Activated CD8-positive, alpha-beta T cell treated with anti-CD3 and anti-CD28 coated beads, Interleukin-2, amount 10 ng/mL, durations not matched to agents 7 days and 5 days (primary cell): ENCODE measurements at places on chromosomes 13 and 19.

GRCh38 chr19:32642771-32643170, 32.2 kb downstream of the ANKRD27 start:
- peak; percentile 89 for DNase-seq

- no peak for DNase-seq
Measured at GRCh38 chr13:100890645-100891044, 216.1 kb upstream of the TMTC4 start.

- no peak for DNase-seq
Measured at GRCh38 chr13:110397436-110398115, 90.5 kb downstream of the COL4A2 start.

GRCh38 chr19:7905268-7905667, 1.6 kb downstream of the MAP2K7 start:
- DNase-seq = no peak

DNA sequence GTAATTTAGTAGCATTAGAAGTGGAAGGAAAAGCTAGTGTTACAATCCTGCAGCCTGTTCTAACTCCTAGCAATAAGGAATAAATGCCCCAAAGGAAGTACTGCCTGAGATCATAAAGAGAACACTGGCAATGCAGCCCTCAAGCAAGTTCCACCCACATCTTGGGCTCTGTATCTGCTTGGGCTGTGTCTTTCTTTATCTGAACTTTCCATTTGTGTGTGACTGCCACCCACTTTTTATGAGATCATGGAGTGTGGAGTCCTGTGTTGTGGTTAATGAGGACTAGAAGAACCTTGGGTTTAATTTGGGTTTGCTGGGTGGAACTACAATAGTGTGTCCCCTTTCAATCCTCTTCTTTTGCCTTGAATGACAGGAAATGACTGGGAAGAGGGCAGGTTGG, 38.2 kb downstream of the RFXAP start:
- DNase-seq = no peak

- no peak for DNase-seq
Measured at GRCh38 chr13:23671377-23671776, 101.2 kb downstream of the TNFRSF19 start.

DNA sequence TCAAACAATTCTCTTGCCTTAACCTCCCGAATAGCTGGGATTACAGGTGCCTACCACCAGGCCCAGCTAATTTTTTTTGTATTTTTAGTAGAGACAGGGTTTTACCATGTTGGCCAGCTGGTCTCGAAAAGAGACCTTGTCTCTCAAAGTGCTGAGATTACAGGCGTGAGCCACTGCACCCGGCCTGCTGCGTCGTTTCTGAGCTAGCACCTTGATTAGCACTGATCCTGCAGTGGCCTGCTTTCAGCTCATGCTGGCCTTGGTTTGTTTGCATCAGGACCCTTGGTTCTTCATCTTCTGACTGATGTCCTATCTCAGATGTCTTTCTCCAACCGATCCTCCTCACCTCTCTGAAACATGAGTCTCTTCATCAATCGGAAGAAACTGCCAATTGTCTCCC, 4.9 kb upstream of the TFDP1 start:
- no peak for DNase-seq

DNA sequence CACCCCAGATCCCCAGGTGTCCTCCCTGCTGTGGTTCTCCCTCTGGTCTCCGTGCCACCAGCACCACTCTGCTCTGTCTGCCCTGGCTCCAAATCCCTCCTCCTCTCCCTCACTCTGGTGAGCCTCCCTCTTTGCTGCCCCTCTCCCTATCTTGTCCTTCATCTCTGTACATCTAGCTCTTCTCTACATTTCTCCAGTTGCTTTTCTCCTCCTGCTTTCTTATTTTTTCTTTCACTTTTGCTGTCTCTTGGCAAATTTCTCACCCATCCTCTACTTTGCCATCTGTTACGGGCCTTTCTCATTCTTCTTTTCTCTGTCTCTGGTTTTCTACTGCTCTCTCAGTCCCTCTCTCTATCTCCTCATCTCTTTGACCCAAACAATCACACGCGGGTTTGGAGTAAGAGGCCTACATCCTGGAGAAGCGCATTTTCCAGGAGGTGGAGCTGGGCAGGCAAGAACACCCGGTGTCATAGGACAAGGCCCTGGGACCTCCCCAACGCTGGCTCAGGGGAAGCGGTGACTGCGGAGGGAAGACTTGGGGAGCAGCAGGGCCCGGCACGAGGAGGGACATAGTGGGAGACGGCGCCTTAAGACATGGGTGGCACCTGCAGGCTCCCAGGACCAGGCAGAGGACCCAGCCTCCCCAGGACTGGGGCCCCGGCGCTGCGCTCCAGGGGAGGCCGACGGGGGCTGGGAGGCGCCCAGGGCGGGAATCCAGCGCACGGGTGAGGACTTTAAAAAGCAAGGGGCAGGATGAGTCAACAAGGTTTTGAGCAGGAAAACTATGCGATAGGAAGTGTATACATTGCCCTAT, 9.9 kb downstream of the ZNF611 start:
- no peak for DNase-seq

GRCh38 chr19:39838569-39838968, 4.6 kb upstream of the DYRK1B start:
- DNase-seq = no peak

DNA sequence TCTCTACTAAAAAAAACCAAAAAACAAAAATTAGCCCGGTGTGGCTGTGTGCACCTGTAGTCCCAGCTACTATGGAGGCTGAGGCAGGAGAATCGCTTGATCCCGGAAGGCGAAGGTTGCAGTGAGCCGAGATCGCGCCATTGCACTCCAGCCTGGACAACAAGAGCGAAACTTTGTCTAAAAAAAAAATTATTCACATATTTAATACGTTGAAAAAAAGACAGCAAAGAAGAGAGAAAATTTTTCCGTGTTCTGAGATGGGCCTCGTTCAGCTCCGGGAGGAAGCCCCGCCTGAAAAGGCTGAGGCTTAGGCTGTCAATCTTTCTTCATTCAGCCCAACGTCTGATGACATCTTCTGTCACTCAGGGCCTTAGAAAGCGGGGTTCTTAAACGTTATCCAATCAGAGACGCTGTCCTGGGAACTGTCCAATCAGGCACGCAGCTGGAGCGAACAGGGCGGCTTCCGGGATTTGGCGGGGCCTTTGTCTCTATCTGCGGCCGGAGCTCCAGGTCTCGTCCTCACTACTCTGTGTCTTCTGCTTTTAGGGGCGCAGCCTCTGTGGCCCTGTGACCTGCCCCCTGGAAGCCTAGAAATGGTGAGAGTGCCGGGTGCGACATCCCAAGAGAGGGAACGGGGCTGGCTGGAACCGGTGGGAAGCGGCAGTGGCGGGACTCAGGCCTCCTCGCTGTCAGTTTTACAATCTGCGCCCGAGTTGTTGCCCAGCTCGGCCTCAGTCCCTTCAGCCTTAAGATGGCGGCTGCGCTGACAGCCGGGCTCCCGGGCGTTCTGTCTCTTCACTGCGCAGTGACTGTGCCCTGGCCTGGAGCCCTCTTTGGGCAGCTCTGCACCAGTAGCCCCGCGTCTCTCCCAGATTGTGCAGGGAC, at the start of gene ZNF726:
ZNF726 (plus strand) TSS at position 485 of the 885 bp plus-strand sequence; CDS start at position 594, 109 bp downstream.
- DNase-seq = peak; percentile 94

GRCh38 chr19:46369817-46370216, 22.9 kb downstream of the PPP5C start:
- no peak for DNase-seq

- no peak for DNase-seq
Measured at GRCh38 chr13:45292176-45292575, 48.8 kb downstream of the TPT1 start.

DNA sequence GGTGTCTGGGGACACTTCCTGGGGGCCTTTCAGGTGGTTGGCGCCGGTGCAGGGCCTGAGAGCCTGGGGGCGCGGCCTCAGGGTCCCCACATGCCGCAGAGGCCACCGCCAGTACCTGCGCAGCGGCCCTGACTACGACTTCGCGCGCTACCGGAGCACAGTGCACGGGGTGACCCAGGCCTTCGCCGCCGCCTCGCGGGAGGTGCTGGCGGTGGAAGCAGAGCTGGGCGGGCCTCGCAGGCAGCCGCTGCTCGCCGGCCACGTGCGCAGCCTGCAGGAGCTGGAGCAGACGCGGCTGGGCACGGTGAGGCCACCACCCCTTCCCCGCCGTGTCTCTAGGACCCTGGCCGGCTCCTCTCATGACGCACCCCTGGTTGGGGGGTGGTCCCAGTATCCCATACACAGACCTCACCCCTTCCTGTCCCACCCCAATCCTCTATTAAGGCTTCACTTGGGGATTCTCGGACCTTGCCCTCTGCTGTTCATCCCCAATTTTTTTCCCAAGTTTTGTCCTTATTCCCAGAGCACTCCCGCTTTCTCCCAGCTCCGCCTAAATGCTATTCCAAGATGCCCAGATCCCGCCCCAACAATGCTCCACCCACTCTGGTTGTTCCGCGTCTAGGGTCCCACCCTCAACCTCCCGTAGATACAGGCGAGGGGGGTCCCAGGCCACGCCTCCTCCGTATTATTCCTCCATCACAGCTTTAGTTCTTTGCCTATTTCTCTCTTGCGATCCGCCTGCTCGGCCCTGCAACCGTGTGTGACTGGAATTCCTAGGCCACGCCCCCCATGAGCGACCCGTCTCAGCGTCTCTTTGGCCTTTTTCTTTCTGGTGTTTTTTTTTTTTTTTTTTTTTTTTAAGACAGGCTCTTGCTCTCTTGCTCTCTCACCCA, 1.0 kb downstream of the REX1BD start:
- DNase-seq = peak; percentile 86

DNA sequence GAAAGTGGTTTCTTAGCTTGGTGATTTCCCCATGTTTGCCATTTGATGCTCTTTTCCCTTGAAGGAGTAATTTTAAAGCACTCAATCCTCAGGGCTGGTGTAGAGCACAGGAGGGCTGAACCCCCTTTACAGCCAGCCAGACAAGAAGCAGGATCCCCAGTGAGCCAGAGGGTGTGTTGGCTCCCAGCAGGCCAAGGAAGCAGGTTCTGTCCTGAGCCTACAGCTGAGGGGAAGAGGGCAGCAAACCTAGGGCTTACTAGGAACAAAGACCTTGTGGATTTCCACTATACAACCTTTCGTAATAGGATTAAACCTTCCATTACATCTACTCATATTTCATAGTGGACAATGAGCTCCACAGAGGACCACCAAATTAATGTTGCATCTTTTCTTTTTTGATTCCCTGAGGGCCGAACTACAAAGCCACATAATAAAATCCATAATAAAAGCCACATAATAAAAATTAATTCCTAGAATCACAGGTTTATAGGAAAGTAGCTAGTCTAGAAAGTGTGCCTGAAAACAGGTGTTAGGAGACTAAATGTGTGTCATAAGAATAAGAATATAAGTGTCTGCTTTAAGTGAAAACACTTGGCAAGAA, 300.2 kb downstream of the DCLK1 start:
- DNase-seq = no peak

- no peak for DNase-seq
Measured at GRCh38 chr13:25281193-25281934, 5.9 kb downstream of the MTMR6 start.

DNA sequence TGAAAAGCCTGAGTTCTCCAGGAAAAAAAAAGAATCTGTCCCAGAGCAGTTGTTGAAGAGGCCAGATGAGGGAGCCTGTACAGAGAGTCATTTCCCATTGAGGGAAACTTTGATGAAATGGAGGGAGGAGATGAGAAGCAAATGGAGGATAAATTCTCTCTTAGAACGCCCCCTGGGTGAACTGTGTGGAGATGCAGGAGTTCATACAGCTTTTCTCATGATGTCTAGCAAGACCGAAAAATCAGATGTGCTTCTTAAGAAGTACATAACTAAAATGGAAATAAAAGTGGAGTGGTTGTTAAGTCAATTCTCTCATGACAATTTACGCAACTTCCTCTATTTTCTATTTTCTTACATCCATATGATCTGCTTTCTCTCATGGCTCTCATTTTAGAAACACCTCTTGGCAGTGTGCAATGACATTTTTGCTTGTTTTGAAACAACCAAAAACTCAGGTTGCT, 1263.1 kb downstream of the PCDH9 start:
- DNase-seq = no peak

- DNase-seq = no peak
Measured at GRCh38 chr13:40874138-40874779, 84.8 kb downstream of the SLC25A15 start.

GRCh38 chr13:44437356-44438233, 64.0 kb downstream of the SERP2 start:
- DNase-seq = no peak

- DNase-seq = peak; percentile 47
Measured at GRCh38 chr19:5547881-5548280, 19.9 kb downstream of the TINCR start.

- DNase-seq = no peak
Measured at GRCh38 chr13:111976474-111977178, 90.3 kb upstream of the SOX1 start.

GRCh38 chr13:82934000-82934399, 948.3 kb downstream of the SLITRK1 start:
- no peak for DNase-seq

DNA sequence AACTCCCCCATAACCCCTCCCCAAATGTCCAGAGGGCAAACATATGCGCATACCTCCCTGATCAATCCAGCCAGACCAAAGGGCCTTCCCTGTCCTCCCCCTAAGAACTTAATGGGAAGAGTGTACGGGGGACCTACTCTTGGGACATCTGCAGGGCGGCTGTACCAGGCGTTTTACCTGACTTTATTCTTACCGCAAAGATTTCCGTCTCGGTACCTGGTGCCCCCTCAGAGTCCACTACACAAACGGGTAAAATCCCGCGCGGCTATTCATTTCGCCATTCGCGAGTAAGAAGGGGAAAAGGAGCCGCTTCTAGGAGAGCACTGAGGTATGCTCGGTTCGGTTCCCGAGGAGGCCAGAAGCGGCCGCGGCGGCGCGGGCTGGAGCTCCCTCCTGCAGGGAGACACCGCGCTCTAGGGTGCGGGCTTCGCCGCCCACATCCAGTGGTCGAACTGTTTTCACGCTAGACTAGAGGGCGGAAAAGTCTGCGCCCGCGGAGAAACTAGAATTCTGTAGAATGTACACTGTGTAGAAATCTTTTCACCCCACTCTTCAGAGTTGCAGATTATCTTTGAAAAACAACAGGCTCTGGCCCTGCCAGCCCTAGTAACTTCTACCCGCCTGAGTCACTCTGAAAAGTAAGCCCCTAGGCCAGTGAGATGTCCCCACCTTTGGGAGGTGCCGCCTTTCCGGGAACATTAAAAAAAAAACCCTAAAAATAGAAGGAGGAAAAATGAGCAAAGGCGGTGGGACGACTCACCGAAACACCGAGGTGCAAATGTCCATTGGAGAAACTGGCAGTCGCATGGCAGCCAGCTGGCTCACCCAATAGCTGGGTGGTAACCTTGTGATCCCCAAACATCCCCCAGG, 3.8 kb upstream of the TSHZ3 start:
- no peak for DNase-seq

- no peak for DNase-seq
Measured at GRCh38 chr13:109400209-109400608, 386.2 kb downstream of the IRS2 start.

DNA sequence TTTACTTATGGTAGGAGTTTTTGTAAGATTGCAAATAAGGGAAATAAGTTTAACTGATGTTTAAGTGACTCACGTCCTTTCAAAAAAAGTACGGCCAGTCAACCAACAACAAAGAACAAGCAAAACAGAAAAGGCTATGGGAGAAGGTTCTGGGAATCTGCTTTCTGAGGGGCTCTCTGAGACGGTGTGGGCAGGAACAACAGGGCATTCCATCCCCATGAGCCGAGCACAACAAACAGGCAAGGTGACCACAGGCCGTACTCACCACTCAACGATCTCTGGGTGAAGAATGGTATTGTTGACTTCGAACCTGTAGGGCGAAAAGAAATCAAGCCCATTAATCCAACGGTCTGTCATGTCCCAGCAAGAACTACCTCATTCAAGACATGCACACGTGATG, 43.8 kb downstream of the PEPD start:
- DNase-seq = no peak
